Suppressor macrophage treated with lipopolysaccharide for 1 hour (primary cell): ENCODE measurements at places on chromosomes 12 and 14.

DNA sequence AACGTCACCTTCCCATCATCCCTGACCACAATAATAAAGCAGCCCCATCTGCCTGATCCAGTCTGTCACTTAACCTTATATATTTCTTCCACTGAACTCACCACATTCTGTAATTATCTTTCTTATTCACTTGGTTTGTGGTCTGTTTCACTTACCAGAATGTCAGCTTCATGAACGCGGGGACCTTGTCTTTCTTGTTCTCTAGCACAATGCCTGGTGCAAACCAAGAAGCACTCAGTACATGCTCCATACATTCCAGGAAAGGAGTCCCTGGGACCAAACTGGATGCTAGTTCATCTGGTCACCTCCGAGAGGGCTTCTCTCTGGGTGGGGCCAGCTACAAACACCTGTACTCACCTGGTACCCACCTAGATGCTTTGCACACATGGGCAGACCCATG is 17.4 kb upstream of the ANKRD33 start:
- no peak for DNase-seq

- peak; percentile 75 for DNase-seq
Measured at GRCh38 chr12:80412343-80412953, 31.6 kb upstream of the PTPRQ start.

DNA sequence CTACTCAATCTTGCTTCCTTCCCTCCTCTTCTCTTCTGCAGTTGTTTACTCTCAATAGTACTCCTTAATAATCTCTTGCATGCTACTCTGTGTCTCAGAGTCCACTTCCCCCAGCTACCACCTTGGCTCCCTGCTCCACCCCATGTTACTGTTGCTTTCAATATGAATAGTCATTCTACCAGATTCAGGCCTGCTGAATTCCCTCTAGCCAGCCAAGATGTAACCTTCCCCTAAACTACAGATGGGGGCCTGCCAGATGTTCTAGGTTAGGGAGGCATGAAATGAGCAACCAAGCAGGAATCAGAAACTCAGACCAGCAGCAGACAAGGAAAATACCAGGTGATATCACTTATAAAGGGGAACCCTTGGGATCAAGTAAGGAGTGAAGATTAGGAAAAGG is 392.1 kb upstream of the DDHD1 start:
- DNase-seq, result no peak

DNA sequence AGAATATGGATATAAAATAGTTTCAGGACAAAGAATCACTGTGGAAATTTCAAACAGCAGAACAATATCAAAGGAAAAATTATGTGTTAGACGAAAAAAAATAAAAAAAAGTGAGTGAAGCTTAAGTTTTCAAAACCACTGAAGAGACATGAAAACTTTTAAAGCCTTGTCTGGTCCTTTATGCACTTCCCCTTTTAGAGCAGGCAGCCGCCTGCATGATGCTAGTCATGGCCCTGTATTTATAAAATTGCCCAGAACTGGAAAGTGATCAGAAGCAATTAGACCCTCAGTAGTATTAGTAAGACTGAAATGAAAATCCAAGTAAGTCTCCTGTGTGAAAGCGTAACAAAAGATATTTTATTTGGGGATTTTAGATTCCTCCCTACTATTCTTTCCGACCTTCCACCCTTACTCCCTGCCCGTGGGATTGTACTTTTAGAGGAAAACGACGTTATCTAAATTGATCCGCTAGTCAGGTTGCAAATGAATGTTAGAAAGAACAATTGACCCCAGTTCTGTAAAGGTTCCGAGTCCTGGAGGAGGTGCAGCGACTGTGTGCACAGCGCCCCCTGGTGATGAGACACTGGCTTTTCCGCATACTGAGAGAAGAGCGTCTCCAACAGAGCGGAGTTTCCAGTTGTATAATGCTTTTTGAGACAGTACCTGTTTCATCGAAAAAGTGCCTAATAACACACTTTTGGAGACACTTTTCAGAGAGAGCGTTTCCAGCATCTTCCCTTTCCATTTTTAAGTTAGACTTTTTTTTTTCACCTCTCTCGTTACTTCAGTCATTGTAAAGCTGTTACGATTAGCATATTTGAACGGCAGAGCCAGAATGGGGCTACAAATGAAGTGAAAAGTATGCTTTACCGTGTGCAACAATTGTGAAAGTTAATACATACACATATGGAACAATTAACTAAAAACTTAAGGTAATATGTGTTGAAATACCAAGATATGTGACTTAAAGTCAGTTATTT is 12.4 kb downstream of the MGST1 start:
- DNase-seq, result peak; percentile 84

DNA sequence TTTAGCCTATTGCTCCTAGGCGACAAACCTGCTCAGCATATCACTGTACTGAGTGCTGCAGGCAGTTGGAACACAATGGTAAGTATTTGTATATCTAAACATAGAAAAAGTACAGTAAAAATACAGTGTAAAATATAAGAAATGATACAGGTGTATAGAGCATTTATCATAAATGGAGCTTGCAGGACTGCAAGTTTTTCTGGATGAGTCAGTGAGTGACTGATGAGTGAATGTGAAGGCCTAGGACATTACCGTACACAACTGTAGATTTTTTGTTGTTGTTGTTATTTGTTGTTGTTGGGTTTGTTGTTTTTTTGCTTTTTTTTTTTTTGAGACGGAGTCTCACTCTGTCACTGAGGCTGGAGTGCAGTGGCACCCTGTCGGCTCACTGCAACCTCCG is 33.4 kb downstream of the PNMA1 start:
- no peak for DNase-seq

DNA sequence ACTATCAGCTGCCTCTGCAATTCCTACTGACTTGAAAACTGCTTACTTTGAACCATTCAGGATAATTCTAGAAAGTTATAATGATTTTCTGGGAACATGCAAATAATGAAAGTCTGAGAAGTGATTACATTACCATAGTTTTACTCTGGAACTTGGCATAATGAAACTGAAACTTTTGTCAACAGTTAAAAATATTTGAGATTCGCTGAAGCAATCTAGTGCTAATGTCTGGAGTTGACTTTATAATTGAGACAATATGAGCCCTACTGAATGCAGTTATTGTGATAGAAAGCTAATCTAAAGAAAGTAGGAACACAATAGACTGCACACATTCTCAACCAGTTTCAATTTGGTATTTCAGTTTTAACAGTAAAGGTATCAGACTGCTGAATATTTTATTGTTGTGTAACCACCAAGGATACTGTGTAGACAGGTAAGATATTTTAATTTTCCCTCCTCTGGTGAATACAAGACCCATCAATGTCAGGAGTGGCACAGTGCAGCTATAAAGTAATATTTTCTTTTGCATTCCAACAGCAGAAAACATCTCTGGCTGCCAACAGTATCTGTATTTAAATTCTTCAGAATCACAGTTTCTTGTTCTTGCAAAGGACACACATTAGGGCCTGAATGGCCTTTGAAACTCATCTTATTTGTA is 483.5 kb downstream of the ATP23 start:
- DNase-seq, result no peak

- DNase-seq, result no peak
Measured at GRCh38 chr12:39763071-39763889, 143.7 kb upstream of the ABCD2 start.

DNA sequence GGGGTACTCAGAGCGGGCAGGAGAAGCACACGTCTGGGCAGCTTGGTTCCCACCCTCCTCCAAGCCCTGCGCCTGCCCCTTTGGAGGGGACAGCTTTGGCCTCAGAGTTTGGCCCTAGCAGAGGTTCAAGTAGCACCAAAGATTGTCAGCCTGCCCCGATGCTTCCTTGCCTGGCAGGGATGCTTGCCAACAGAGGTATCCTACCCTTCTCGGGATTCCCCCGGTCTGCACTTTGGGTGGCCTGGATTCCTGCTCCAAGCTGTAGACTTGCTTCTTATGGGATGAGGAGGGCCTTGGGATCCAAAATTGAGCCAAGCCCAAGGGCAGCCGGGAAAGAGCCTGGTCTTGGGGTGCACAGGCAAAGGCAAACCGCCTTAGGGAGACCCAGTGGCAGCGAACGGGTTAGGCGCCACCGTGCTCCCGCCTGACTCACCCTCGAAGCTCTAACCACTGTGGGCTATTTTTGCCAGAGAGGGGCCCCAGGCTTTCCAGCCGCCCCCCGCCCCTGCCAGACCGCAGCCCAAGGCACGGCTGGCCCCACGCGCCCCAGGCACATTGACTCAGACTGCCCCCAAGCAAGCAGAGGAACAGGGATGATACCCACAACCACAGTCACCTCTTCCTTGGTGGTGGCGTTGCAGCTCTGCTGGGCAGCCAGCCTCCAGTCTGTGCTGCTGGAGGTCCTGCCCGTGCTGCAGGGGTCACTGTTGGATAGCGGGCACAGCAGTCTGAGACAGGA is 847 bp upstream of the WNT10B start:
- peak; percentile 45 for DNase-seq

GRCh38 chr12:40566271-40566670 is 126.0 kb upstream of the CNTN1 start:
- no peak for DNase-seq

DNA sequence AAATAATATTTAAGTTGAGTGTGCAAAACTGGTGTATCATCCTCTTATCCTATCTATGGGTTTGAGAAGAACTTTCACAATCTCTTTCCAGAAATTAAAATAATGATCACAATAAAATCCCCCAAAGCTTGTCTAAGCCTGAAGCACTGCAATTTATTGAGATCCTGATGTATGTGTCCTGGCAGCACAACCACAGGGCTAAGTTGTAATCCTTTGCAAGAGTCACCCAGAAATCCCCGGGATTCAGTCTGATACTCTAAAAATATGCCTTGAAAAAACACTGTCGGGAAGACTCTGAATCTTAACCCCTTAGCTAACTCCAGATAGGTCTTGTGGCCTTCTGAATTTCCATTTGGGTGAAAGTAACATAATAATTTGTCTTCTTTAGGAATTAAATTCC is 40.3 kb upstream of the STXBP6 start:
- DNase-seq, result no peak

DNA sequence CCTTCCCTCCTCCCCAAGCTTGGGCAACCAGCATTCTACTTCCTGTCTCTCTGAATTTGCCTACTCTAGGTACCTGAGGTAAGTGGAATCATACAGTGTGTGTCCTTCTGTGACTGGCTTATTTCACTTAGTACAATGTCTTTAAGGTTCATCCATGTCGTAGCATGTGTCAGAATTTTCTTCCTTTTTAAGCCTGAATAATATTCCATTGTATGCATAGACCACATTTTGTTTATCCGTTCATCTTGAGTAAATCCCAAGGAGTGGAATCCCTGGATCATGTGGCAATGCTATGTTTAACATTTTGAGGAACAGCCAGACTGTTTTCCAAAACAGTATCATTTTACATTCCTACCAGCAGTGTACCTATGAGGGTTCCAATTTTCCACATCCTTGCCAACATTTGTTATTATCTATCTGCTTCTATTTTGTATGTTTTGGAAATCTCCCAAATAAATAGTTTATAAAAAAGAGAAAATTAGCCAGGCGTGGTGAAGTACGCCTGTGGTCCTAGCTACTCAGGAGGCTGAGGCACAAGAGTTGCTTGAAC is 12.4 kb downstream of the HSP90AA1 start:
- no peak for DNase-seq

DNA sequence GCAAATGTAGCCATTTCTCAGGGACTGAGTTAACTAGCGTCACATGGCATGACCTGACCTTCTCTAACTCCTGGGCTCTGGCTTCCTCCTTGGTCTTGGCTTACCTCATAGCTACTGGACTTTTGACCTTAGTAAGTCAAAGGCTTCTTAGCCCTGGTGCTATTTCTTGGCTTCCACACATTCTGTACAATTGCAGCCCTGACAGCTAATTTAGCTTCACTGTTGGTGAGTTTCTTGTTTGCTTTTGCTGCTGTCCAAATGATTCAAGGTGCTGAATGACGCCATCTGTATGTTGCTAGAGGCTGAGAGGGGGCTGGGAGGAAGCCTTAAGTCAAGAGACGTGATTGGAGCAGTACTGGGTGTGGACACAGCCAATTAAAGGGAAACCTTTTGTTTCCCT is 202.7 kb downstream of the PRKD1 start:
- DNase-seq, result no peak
